ENCODE measurements at places on chromosomes 1 and 21.

DNA sequence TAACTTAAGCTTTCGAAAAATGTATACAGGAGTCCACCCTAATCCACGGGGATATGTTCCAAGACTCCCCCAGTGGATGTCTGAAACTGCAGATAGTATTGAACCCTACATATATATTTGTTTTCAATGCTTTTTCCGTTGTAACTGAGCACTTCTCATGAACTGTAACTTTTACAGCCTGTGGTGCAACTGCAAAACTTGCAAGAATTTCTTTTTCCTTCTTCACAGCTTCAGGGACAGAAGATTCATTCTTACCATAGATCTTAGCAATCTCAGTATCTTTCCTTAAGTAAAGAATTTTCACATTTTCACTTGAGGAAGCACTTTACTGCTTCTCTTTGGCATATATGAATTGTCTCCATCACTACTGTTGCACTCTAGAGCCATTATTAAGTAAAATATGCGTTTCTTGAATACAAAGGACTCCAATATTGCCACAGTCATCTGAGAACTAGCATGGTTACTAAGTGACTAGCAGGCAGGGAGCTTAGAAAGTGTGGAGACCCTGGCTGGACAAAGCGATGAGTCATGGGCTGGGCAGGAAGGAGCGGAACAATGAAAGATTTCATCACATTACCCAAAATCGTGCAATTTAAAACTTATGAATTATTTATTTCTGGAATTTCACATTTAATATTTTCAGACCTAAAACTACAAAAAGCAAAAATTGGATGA is 14.1 kb downstream of the DPYD start:
- no peak for DNase-seq

- DNase-seq: no peak
Measured at GRCh38 chr1:235821361-235821981, 45.2 kb downstream of the LYST start.

GRCh38 chr21:35217504-35218060 is 168.5 kb upstream of the RUNX1 start:
- DNase-seq: peak; percentile 20

DNA sequence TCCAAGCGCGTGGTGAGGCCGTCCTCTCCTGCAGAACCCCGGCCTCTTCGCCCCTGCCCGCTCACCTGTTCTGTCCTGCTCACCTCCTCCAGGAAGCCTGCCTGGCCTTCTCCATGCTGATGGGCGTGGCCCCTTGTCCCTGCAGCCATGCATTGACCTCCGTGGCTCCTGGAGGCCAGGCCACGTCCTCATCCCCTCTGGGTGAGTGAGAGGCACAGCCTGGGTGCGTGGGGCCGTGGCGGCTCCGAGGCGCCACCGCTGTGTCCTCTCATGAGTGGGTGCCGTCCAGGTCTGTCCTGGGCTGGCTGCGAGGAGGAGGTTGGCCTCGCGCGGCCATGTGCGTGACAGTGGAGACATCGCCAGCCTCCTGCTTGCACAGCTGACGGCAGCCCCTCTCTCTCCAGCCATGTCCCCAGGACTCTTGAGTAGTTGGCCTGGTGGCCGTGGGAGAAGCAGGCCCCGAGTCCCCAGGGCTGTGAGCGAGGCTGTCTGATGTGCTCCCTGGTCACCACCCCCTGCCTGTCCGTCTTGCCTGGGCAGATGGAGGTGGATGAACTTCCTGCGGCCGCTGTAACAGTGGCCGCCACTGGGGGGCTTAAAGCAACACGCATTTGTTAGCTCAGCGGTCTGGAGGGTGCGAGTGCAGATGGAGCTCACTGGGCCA is 58.1 kb downstream of the PRKCZ start:
- no peak for DNase-seq
